ENCODE measurements at places on chromosomes 11 and 22.
A peak's percentile ranks its signal among the peaks of the same experiment; 100 is the strongest.

DNA sequence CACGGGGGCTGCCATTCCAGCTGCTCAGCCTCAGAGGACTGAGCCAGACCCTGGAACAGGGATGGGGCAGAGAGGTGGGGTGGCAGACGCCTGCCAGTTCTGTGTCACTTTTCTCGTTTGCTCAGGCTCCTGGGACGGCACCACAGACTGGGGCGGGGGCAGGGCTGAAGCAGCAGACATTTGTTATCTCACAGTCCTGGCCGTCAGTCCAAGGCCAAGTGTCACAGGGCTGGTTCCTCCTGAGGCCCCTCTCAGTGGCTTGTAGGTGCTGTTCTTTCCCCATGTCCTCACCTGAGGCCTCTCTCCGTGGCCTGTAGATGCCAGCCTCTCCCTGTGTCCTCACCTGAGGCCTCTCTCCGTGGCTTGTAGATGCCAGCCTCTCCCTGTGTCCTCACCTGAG, 24.7 kb downstream of the TPCN2 start:
- DNase-seq, result no peak

DNA sequence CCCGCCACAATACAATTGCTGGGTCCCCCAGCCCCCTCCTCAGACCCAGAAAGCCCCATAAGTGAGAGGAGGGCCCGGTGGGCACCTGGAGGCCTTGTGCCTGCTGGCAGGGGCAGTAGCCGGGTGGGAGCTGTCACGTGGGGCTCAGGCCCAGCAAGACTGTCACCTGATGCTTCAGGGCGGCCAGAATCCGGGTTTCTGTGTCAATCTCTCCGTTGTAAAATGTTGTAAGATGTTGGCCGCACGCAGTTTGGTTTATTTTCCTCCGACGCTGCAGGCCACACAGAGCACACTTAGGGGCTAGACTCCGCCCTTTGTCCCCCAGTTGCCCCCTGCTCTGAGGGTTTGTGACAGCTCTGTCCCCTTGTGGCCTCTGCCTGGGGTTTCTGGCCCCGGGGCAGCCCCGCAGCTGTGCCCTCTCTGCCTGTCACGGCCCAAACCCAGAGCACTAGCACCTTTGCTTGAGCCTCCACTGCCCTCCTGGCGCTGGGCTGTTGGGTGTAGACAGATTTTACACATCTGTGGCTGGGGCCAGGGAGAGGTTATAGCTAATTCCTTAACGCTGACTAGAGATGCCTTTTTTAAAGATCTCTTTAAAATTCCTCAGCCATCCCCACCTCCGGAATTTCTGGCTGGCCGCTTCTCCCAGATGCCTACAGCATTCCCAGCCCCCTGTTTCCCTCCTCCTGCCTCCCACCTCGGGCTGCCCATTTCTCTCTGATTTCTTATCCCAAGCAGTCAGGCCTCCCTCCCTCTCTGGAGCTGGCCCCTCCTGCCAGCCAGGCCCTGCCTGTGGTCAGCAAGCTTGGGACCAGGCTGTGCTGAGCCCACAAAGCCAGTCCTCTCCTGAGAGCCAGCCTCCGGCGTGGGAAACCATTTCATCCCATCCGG, 3.2 kb upstream of the PRR5 start:
- peak; percentile 46 for DNase-seq

DNA sequence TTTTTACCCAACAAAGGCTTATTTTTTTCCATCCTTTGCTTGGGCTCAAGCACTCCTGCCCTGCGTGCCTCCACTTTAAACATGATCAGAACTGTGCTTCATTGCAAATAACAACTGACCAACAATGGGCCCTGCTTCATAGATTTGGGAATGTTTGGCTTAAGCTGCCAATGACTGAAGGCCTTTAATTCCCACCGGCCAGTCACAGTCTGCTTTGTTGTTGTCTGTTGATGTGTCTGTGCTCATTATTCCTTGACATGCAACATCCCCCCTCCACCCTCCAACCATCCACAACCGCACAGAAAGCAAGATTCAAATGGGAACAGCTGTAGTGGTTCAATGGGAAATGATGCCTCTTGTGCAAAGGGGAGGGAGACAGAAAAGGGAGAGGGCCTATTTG, 23.0 kb downstream of the PAX6 start:
- no peak for DNase-seq

GRCh38 chr11:101498891-101499290, 84.9 kb downstream of the TRPC6 start:
- no peak for DNase-seq

DNA sequence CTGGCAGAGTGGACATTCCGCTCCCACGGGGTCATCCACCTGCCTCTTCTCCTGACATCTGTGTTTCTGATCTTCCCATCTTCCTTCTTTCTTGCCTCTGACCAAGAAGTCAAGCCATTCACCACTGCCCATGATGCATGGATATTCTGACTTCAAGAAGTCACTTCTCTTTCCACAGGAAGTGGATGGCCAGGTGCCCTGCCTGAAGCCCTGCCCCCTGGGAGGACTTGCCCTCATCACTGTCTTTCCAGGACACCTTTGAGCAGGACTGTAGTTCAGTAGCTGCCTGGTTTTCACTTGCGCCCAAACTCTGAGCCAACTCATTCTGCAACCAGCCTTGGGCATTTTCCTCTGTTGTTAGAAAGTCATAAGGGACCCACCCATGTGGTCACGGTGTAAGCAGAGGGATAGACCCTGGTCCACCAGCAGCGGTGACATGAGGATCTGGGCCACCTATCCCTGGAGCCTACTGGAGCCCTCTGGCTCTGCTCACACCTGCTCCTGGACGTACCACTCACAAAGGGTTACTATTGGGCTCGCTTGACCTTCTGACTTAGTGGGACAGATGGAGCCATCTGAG, 6.9 kb downstream of the CYTH4 start:
- no peak for DNase-seq

Data from nephron progenitor cell (in vitro differentiated cells).